ENCODE measurements at places on chromosomes 2 and 18.
A peak's percentile ranks its signal among the peaks of the same experiment; 100 is the strongest.

DNA sequence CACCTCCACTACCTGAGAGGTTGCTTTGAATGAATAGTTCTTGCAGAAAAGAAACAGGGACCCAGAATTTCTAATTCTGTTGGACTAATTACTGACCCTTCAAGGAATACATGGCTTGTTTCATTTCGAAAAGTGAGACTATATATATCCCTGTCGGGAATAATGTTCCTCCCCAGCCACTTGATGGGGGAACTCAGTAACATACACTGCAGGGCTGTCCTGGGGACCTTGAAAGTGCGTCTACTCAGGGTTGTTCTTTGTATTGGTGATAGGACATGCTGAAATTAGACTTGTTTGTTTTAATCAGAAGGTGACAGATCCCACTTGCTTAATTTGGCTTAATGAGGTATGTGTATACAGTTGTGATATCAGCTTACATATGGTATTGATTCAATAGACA, 25.5 kb downstream of the MGAT5 start:
- no peak for DNase-seq

DNA sequence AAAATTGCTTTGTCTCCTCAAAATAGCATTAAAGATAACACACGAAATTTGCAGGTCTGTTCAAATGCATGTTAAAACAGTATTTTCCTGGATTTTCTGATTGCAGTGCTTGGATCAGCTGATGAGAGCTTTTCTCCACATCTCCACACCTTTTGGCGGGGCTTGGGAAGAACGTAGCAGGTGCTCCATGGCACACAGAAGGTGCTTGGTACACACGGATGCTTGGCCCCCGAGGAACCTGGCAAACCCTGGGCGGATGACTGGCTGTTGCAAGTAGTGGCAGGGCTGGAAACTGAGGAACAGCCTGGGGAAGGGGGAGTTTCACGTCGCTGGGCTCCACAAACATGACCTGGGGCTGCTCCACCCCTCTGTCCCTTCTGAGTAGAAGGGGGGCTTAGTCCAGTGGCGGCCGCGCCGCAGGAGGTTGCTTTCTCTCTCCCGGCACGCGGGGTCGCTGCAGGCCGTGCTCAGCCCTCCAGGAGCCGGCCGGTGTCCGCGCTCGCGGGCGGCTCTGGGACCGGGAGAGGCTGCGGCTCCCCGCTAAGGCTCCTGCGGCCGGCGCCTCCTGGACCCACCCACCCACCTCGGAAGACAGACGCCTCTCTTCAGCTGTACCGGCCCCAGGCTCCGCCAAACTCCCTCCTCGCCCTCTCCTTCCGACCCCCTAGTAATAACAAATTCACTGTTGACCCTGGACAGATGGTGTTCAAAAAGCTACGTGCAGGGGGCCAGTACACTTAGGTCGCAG, 69.3 kb downstream of the MARCO start:
- peak; percentile 69 for DNase-seq

DNA sequence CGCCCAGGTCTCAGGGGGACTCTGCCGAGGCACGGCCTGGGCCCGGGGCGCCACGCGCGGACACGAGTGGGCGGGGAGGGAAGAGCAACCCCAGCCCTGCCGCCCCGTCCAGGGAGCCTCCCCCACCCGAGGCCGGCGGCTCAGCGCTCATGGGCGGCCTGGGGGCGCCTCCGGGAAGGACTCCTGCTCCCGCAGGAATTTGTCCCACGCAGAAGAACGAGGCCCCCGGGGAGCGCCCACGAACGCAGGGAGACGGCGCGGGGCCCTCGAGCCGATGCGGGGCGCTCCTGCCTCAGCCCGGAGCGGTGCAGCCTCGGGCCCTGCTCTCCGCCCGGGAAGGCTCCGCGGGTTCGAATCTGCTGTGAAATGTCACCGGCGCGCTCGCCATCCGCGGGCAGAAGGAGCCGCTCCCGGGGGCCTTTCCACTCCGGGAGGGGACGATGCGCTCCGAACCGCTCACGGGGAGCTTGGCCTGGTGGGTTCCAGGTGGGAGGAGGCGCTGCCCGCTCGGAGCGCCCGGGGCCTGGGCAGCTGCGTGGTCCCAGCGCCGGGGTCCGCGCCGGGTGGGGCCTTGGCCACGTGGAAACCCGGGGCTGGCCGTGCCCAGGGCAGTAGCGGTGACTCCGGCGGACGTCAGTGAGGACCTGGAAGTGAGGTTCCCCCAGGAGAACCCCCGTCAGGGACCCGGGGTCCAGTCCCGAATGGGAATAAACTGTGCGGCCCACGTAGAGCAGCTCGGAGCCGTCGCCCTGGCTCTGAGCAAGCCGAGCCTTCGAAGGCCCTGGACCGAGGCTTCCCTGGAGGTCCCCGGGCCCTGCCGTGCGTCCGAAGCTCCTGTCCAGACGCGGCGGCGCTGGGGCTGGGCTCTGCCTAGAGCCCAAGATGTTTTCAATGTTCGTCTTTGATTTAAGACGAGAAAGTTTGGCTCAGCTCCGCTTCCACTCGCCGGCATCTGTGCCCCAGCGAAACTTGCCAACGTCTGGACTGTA, 41.4 kb upstream of the CTDP1 start:
- no peak for DNase-seq

DNA sequence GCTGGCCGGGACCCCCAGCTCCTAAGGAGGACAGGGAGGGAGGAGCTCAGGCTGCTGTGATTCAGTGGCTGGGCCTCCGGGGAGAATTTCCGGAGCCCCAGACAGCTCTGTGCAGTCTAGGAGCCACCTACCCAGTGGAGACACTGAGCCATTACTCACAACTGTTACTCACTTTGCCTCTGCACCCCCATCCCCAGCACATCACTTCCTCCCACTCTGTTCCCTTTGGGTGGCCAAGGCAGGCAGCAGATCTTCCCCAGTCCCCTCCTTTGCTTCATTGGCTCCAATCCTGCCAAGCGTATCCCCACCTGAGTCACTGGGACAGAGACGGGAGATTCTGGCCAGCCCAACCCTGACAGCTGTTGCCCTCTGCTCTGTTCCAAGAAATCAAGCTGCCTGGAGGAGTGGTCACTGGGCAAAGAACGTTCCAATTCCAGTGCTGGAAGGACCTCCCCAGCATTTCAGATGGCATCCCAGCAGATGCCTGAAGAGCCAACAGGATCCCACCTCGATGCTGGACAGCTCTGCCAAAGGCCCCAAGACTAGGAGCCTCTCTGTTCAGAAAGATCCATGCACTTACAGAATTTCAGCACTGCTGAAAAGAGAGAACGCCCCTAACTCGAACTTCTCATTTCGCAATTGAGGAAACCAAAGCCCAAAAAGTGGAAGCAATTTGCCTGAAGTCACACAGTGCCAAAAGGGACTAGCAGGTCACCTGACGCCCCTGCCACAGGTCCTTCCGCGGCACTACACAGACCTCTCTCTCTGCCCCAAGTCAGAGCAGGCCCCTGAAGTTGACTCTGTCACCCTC, 68.3 kb downstream of the TNS1 start:
- DNase-seq = peak; percentile 81

DNA sequence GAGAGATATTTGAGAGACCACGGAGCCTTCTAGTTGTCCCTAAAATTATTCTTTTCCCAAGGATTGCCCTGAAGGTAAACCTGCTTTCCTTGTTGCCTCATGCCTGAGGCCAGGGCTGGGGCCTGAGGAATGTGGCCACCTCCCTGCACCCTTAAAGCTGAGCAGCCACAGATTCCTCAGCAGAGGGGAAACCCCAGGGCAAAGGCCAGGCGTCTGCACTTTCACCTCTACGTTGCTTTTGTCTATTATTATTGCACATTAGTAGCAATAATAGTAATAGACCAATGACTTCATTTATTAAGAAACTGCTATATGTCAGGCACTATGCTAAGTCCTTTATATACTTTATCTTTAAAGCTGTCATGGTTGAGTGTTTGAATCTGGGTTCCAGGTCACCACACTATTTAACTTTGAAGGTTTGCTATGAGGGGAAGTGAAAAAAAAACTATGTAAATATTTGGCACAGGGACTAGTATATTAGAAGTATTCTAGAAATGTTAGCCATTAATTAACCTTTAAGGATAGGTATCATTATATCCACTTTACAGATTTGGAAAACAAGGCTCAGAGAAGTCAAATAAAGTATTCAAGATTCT, 104.2 kb downstream of the LRRC30 start:
- DNase-seq = no peak

GRCh38 chr2:157158111-157158510, 99.4 kb upstream of the GALNT5 start:
- DNase-seq = no peak

- DNase-seq = no peak
These were observed 61.6 kb upstream of the CXCR4 start for GRCh38 chr2:136179602-136179975.

GRCh38 chr2:45570671-45571334, 40.3 kb downstream of the SRBD1 start:
- peak; percentile 15 for DNase-seq

GRCh38 chr2:237563816-237564215, 2.6 kb upstream of the PRLH start:
- peak; percentile 27 for DNase-seq

DNA sequence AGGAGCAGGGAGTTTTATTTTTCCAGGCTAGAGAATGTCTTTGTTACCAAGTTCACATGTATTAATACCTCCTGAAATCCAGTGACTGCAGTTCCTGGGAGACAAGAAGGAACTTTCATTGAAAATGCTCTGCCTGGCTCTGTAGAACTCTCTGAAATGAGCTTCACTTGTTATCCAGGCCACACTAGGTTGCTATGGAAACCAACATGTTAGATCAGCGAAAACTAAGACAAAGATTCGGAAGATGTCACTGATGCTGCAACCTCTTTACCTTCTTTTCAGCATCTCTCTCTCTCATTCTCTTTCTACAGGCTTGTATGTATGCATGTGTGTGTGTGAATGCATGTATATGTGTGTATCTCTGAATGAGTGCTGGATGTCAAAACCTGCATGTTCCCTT, 218.5 kb downstream of the TRIB2 start:
- DNase-seq = no peak

GRCh38 chr2:105712981-105713596, 31.6 kb upstream of the NCK2 start:
- DNase-seq = peak; percentile 15

DNA sequence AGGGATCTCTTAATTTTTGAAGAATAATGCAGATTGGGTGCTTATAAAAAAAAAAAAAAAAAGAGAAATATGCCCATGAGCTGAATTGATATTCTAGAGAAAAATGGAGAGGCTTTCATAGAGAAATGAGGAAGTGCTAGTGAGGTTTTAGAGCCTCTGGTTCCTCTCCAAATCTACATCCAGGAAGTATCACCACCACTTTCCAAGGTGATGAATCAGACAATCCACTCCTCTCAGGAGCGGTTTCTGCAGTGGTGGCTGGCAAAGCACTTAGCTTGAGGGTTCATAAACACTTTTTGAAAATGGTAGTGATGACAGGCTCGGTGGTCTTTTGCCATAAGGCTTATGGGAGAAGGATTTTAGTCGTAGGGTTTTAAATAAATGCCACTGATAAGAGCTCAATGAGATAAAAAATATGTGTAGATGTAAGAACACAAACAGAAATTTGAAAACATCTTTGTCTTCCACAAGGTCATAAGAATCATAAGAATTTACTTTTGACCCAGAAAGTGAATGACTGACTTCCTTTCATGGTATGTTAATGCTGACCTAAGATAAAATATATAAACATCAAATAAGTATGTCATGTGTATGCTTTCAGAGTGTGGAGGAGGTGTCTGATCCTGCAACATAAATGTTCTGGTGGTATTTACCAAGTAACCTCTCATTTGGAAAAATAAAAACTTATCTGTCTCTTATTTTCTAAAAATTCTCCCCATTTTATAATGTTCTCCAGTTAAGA, 42.1 kb upstream of the DSG1 start:
- DNase-seq = peak; percentile 68

GRCh38 chr18:45083226-45083855, 402.7 kb downstream of the SETBP1 start:
- no peak for DNase-seq

DNA sequence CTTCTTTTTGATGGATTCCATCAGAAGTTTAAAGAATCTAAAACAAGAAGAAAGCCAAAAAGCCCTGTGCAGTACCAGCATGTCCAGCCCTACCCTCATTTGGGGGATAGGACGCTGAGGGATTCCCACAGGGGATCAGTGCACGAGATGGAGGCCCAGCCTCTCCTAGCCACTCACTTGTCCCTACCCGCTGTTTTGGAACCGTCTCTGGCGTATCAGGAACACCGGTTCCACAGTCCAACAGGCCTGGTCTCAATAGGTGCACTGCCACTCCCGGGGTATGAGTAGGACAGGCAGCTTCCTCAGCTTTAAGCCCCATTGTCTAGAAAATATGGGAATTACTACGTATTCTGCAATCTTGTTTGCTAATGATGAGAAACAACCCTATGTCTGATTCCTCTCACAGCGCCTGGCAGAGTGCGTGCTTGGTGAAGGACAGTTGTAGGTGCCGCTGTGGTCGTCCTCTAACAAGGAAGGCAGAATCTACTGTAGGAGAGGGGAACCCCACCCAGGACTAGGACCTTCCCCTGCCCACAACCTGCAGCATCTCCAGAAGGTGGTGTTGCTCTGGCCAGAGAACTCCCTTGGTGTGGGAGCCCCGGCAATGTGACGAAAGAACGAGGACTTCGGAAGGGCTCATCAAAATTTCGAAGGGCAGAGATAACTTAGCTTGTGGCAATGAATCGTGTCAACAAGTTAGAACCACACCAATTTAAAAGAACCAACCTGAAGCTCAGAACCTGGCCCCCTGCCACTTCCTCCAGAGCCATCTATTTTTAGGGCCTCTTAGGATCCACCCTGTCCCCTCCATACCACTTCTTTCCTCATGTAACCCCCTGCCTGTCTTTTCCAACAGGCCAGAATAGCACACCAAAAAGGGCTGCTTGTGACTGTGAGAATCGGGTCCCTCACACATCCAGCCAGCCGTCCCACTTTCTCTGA, 71.7 kb downstream of the POLR1A start:
- DNase-seq = no peak

GRCh38 chr2:211062297-211062612, 505.9 kb downstream of the CPS1 start:
- no peak for DNase-seq

DNA sequence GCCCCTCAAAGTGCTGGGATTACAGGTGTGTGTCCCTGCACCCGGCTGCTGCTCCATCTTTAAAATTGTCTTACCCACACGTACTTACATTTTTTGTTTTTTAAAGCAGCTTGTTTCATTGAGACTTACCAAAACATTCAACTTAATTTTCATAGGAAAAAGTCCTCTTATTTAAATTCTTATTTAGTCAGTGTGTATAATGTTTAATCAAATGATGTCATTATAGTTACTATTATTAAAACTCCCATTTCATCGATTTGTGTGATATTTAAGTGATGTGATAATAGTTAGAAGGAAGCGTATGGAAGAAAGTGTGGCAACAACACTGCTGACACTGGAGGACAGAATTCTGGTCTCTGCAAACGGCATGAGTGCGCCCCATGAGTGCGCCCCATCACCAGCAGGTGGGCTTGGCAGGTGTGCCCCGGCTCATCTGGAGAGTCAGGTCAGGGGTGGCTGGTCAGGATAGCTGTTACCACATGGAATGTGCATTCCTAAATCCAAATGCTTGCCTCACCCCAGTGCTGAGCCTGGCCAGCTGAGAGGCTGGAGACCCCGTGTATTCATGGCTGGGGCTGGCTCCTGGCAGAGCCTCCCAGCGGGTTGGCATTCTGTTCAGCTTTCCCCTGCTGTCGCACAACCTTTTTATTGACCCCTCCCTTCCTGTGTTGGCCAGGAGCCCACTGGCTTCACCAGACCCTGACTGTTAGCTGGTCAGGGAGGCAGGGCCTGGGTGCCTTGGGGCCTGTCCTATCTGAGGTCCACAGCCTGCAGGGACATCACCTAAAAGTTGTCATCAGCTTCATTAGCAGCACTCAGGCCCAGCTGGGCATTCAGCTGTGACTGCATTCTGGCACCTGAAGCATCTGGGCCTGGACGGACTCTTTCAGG, 79.7 kb downstream of the AGAP1 start:
- no peak for DNase-seq

Data from NB4 (cell line).